ENCODE measurements at places on chromosomes 7 and 10. TPM values are rescaled to one million over a fixed set of nuclear protein-coding genes. Genes with fewer than 3 reads are reported as not detected.

The PCDH15 gene
- total RNA-seq: not detected

The ITIH5 gene
- total RNA-seq: not detected

The C10orf53 gene
- total RNA-seq: not detected

The DNAH11 gene
- total RNA-seq: 0.27 TPM

- DNase-seq: no peak
- H3K4me1 ChIP-seq: no peaks in the 10 kb centered on the region
- no peak overlapping the region for H3K4me3 ChIP-seq
- no peaks in the 10 kb centered on the region for H3K36me3 ChIP-seq
- no peaks in the 10 kb centered on the region for H3K27me3 ChIP-seq
Measured at GRCh38 chr10:114749014-114749413, 72.6 kb upstream of the FHIP2A start.

DNA sequence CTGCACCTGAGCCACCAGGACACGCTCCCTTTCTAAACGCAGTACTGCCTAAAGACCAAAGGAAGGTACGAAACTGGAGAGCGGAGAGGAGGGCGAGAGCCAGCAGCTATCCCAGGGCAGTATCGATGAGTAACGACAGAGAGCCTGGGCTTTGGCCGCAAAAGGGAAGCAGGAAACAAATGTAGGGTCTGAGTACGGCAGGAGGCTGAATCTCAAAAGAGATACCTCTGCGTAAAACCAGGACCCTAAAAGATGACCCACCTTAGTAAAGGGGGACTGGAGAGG lies 20.4 kb downstream of the PARP12 start:
- no peaks in the 10 kb centered on the region for H3K27me3 ChIP-seq
- H3K4me3 ChIP-seq: no peak overlapping the region
- H3K4me1 ChIP-seq: no peaks in the 10 kb centered on the region
- DNase-seq: no peak
- no peak overlapping the region for H3K27ac ChIP-seq

DNA sequence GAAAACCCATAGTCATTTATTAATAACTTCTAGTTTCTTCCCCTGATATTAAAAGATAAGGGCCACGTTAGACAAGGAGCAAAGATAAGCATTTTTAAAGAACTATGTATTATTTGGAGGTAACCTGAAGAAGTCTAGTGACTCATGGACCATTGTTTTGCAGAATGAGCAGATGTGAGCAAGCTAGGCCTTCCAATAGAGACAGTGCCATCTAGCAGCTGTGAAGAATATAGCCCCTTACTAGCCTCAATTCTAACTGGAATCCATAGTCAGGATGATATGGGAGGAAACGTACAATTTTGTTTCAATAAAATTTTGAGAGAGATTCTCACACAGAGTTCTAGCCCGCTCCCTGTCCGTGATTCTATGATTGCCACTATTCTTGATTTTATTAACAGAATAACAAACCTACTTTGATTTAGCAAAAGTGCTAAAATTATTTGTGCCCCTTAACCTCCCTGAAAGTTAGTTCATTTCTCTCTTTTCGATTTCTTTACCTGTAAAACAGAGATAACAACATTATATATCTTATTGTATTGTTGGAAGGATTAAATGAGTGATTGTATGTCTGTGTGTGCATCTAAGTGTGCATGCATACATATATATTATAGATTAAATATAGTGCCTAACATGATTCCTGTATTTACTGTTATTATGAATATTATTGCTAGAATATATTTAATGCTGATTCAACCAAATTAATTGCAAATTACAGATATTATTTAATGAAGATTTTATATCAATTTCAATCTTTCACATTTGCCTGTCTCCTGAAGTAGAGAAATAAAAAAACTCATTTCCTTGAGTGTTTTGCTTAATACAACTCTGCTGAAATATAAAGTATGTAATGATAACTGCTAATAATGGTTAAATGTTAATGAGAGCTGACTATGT lies 22.7 kb downstream of the FAM237B start:
- DNase-seq: no peak
- no peaks in the 10 kb centered on the region for H3K36me3 ChIP-seq
- no peak overlapping the region for H3K27ac ChIP-seq
- H3K27me3 ChIP-seq: no peaks in the 10 kb centered on the region
- no peak overlapping the region for H3K4me3 ChIP-seq
- no peaks in the 10 kb centered on the region for H3K4me1 ChIP-seq

DNA sequence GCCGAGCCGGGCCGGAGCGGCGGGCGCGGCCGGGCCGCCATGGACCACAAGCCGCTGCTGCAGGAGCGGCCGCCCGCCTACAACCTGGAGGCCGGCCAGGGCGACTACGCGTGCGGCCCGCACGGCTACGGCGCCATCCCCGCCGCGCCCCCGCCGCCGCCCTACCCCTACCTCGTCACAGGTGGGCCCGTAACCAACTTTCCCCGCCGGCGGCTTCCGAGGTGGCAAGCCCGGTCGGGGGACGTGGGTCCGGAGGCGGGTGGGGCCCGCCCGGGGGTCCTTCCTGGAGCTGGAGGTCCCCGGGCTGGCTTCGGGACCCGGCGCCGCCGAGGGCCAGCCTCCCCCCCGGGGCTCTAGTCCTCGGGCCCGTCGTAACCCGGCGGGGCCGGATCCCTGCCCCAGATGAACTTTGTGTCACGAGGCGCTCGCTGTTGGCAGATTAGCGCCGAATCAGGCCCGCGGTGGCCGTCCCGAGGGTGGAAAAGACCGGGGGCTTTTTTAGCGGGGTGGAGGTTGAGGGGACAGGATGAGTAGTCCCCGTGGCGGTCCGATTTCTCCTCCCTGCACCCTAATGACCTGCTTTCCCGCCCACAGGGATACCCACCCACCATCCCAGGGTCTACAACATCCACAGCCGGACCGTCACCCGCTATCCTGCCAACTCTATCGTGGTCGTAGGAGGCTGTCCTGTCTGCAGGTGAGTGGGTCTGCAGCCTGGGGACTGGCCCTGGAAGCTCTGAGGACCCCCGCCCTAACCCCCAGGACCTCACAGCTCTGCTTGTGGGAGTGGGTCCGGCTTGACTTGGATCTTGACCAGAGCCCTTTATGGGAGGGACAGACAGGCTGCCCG lies 496 bp downstream of the BRI3 start:
- H3K27me3 ChIP-seq: no peaks in the 10 kb centered on the region
- no peaks in the 10 kb centered on the region for H3K36me3 ChIP-seq
- H3K27ac ChIP-seq: peak overlapping the region; percentile 92

GRCh38 chr7:75662579-75663301 lies 76.0 kb downstream of the HIP1 start:
- no peak for DNase-seq
- H3K27me3 ChIP-seq: no peaks in the 10 kb centered on the region
- no peaks in the 10 kb centered on the region for H3K4me1 ChIP-seq

- H3K36me3 ChIP-seq: no peaks in the 10 kb centered on the region
- no peaks in the 10 kb centered on the region for H3K27me3 ChIP-seq
- no peak overlapping the region for H3K4me3 ChIP-seq
- no peaks in the 10 kb centered on the region for H3K4me1 ChIP-seq
- H3K27ac ChIP-seq: no peak overlapping the region
Measured at GRCh38 chr7:90743626-90744025, 147.5 kb downstream of the CDK14 start.

DNA sequence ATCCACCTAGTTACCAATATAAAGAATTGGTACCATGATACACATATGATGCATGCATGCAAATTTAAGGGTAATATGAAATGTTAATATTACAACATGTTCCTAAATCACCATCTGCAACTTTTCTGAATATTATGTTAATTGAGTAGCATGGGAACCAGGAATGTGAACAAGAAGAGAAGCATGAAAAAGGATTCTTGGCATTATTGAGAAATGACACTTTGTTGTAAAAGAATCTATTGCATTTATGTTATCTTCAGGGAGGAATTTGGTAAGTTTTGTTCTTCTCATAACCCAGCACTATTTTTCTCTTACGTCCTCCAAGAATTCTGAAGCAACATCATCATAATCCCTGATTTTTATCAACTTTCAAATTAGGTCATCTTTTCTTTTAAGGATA lies 159.9 kb upstream of the SLC25A13 start:
- no peaks in the 10 kb centered on the region for H3K36me3 ChIP-seq
- DNase-seq: no peak
- H3K4me3 ChIP-seq: no peak overlapping the region

- H3K27ac ChIP-seq: no peak overlapping the region
- no peaks in the 10 kb centered on the region for H3K27me3 ChIP-seq
Measured at GRCh38 chr10:77550378-77550777, 87.2 kb downstream of the KCNMA1 start.

- no peak for DNase-seq
- H3K27ac ChIP-seq: no peak overlapping the region
- H3K36me3 ChIP-seq: no peaks in the 10 kb centered on the region
Measured at GRCh38 chr10:117804470-117805011, 242.2 kb downstream of the RAB11FIP2 start.

DNA sequence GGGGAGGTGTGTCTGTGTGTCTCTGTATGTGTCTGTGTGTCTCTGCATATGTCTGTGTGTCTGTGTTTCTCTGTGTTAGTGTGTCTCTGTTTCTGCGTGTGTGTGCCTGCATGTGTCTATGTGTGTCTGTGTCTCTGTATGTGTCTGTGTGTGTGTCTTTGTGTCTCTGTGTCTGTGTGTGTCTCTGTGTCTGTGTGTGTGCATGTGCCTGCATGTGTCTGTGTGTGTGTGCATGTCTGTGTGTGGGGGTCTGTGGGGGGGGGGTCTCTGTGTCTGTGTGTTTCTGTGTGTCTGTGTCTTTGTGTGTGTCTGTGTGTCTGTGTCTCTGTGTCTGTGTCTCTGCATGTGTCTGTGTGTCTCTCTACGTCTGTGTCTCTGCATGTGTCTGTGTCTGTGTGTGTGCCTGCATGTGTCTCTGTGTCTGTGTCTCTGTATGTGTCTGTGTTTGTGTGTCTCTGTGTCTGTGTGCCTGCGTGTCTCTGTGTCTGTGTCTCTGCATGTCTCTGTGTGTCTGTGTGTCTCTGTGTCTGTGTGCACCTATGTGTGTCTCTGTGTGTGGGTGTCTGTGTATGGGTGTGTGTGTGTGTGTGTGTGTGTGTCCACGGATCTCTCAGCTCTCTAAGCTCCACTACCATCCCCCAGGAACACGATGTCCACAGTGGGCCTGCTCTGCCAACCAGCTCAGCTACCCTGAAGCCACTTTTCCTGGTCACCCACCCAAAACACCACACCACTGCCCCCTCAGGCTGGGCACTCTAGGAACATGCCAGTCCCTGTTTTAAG lies 41.7 kb downstream of the RASGEF1A start:
- H3K36me3 ChIP-seq: no peaks in the 10 kb centered on the region
- H3K27me3 ChIP-seq: no peaks in the 10 kb centered on the region
- H3K27ac ChIP-seq: no peak overlapping the region
- H3K4me3 ChIP-seq: no peak overlapping the region

GRCh38 chr7:91776171-91776570 lies 104.3 kb downstream of the MTERF1 start:
- H3K27ac ChIP-seq: no peak overlapping the region
- no peaks in the 10 kb centered on the region for H3K4me1 ChIP-seq
- DNase-seq: no peak
- H3K27me3 ChIP-seq: no peaks in the 10 kb centered on the region
- no peaks in the 10 kb centered on the region for H3K36me3 ChIP-seq

GRCh38 chr10:22319980-22320558 lies 830 bp upstream of the BMI1 start:
- H3K27me3 ChIP-seq: no peaks in the 10 kb centered on the region
- no peaks in the 10 kb centered on the region for H3K36me3 ChIP-seq
- H3K27ac ChIP-seq: peak overlapping the region; percentile 67
- H3K4me1 ChIP-seq: peaks cover 20% of the 10 kb centered on the region
- no peak for DNase-seq

- no peak overlapping the region for H3K27ac ChIP-seq
- no peaks in the 10 kb centered on the region for H3K4me1 ChIP-seq
- DNase-seq: no peak
- H3K27me3 ChIP-seq: no peaks in the 10 kb centered on the region
Measured at GRCh38 chr7:121157885-121158590, 169.5 kb downstream of the CPED1 start.

GRCh38 chr10:68184546-68184945 lies 47.4 kb downstream of the ATOH7 start:
- no peaks in the 10 kb centered on the region for H3K27me3 ChIP-seq
- H3K36me3 ChIP-seq: no peaks in the 10 kb centered on the region
- no peak overlapping the region for H3K27ac ChIP-seq
- H3K4me3 ChIP-seq: no peak overlapping the region

DNA sequence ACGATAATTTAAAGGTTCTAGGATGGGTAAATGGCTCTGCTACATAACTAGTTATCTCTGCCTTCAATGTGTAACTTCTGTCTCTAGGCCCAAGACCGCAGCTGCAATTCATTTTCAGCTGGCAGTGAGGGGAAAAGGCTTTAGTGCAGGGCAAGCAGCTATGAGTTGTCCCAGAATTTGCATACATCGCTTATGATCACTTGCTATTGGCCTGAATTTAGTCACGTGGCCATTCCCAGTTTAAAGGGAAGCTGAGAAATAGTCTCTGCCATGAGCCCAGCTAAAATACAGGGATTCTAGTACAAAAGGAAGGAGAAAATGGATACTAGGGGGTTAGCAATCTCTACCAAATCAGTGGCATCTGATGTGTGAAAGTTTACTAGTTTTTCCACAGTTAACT lies 145.8 kb upstream of the IMMP2L start:
- no peaks in the 10 kb centered on the region for H3K4me1 ChIP-seq
- DNase-seq: no peak
- no peaks in the 10 kb centered on the region for H3K27me3 ChIP-seq

Data from naive thymus-derived CD4-positive, alpha-beta T cell (primary cell).